ENCODE measurements at places on chromosomes 2 and 18.
A peak's percentile ranks its signal among the peaks of the same experiment; 100 is the strongest.

GRCh38 chr2:86027196-86027921 lies 78.3 kb downstream of the POLR1A start:
- DNase-seq = no peak

GRCh38 chr2:181697571-181697970 lies 17.3 kb upstream of the NEUROD1 start:
- no peak for DNase-seq

- no peak for DNase-seq
These were observed 109.9 kb upstream of the CD302 start for GRCh38 chr2:159907909-159908308.

DNA sequence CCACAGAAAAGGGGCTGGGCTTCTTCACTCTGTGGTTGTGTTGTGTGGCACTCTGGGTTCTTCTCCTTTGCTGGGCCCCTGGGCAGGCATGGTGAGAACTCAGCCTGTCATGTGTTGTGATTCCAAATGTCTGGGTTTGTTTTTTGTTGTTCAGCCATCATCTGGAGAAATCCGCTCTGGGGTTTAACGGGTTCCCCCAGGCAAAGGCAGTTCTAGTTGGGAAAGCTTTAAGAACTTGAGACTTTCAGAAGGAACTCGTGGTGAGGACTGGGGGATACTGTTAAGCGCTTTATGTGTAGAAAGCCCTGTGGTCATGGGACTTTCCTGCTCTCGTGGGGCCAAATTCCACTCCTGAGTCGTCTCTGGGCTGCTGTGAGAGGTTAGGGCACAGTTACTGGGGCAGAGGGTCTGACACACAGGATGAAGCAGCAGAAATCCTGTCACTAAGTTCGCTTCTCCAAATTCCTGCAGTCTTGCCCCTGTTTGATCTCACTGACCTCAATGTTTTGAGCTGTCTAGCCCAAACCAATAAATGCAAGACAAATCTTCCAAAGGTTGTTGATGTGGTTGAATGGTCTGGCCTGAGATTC lies 87.7 kb downstream of the RAPGEF4 start:
- DNase-seq = no peak

GRCh38 chr18:72868585-72869225 lies 918 bp upstream of the NETO1 start:
- peak; percentile 30 for DNase-seq

Measured in AG08396 (cell line).